ENCODE measurements at places on chromosomes 12 and 14. TPM values are rescaled to one million over a fixed set of nuclear protein-coding genes. Genes with fewer than 3 reads are reported as not detected.

The TMEM30B gene
- 0.66 TPM for total RNA-seq

The EEF1AKMT3 gene
- 3.1 TPM for total RNA-seq

DNA sequence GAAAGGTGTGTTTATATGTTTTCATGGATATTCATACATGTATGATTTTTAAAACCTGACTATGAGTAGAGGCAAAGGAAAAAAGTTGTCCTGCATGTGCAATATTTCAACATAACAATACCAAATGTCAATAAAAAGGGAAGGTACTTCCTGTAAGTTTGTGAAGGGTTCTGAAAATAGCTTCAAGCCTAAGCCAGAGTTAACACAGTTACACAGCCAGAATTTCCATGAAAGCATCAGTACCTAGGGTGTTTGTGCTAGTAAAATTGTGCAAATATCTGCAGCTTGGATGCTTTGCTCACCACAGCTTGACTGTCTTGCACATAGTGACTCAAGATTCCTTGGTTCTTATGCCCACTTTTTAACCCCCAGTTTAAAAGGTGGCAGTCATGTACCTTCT, 193.1 kb upstream of the FAR2 start:
- H3K4me1 ChIP-seq: no peaks in the 10 kb centered on the region
- DNase-seq: no peak
- no peaks in the 10 kb centered on the region for H3K27me3 ChIP-seq
- no peak overlapping the region for H3K4me3 ChIP-seq
- no peak overlapping the region for H3K27ac ChIP-seq
- H3K36me3 ChIP-seq: no peaks in the 10 kb centered on the region

DNA sequence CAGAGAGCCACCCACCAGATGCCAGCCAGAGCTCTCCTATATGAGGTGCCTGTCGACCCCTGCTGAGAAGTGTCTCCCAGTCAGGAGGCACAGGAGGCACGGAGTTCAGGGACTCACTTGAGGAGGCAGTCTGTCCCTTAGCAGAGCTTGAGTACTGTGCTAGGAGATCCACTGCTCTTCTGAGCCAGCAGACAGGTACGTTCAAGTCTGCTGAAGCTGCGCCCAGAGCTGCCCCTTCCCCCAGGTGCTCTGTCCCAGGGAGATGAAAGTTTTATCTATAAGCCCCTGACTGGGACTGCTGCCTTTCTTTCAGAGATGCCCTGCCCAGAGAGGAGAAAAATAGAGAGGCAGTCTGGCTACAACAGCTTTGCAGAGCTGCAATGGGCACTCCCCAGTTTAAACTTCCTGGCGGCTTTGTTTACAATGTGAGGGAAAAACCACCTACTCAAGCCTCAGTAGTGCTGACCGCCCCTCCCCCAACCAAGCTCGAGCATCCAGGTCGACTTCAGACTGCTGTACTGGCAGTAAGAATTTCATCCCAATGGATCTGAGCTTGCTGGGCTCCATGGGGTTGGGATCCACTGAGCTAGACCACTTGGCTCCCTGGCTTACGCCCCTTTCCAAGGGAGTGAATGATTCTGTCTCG, 146.7 kb upstream of the USP15 start:
- H3K36me3 ChIP-seq: no peaks in the 10 kb centered on the region
- DNase-seq: no peak

DNA sequence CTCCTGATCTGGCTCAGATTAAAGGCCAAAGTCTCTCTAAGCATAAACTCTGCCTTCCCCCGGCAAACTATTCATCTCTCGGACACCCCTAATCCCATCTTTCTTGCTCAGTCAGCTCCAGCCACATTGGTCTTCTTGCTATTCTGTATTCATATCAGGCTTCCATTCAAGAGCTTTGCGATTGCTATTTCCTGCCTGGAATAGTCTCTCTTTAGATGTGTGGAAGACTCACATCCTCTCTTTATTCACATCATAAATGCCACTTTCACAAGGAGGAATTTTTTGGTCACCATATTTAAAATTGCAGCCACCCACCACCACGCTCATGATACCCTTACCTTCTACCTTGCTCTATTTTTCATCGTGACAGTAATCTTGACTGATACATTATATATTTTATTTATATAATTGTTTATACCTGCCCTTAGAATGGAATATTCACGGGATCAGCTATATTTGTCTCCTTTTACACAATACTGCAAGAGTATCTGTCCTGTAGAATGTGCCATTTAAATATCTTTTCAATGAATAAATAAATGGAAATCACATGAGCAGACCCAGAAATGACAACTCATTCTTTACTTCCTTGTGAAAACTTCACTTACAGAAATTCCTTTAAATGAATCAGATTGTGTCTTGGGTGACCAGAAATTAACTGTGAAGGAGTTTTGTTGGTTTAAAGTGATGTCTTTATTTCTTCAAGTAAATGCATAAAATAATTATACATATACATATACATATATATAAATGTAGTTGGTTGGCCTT, 780.6 kb upstream of the FLRT2 start:
- no peaks in the 10 kb centered on the region for H3K4me1 ChIP-seq
- no peaks in the 10 kb centered on the region for H3K36me3 ChIP-seq

GRCh38 chr14:29278301-29279263, 512.0 kb downstream of the FOXG1 start:
- H3K27me3 ChIP-seq: no peaks in the 10 kb centered on the region
- DNase-seq: no peak
- H3K4me1 ChIP-seq: no peaks in the 10 kb centered on the region
- no peak overlapping the region for H3K27ac ChIP-seq
- no peaks in the 10 kb centered on the region for H3K36me3 ChIP-seq
